ENCODE measurements at places on chromosomes 4 and X. TPM values are rescaled to one million over a fixed set of nuclear protein-coding genes. Genes with fewer than 3 reads are reported as not detected.

CCKAR gene
- total RNA-seq = not detected

GPRASP3 gene
- 18.2 TPM for total RNA-seq

FAM133A gene
- total RNA-seq = 1.1 TPM

- DNase-seq = no peak
Measured at GRCh38 chr4:155966731-155967395, 13.2 kb upstream of the CTSO start.

Data from GM23338 (cell line).